Thoracic aorta (tissue), 2 donors: ENCODE measurements at places on chromosomes 11 and 22.

DNA sequence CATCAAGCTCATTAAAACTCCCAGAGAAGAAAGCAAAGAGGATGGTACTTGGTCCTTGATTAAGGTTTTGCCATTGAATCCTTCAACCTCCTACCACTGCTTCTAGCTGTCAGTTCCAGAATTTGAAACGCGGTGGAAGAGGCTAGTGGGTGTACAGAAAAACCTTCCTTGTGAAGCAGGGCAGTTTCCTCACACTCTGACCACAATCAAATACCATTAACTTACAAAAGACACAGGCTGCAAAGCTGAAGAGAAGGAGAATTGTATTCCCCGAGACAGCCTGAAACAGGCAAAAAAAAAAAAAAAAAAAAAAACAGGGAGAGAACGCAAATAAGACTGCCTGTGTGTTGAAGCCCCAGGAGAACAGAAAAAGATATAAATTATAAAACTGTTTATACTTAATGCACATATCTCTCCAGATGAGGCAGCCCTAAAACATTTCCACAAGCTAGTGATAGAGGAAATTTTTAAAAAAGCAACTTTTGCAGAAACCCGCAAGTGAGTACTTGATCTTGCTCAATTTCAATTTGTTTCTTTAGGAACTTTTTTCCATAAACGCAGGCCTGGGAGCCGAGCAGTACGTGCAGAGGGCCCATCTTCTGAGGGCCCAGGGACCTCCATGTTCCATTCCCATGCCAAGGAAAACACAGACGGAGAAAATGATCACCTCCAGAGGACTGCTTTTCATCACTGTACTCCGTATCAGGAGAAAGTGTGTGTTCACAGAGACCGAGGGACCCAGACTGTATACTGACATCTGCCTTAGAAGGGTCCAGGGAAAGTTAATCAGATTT, 218.7 kb upstream of the BLID start:
- no peak for DNase-seq

DNA sequence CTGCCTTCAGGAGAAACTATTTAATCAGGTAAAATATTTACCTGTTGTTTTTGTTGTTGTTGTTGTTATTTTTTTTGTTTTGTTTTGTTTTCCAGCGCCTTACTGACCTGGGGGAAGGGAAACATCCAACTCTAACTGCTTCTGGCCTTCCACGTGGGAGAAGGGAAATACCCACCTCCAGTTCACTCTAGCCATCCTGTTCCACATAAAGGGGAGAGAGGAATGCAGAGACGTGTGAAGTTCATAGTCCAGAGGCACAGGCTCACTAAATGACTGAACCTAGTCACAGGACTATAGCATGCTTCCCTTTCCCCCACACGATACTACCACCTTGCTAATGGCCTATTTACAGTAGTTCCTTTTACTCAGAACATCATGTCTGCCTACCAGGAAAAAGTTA, 72.4 kb upstream of the VSTM5 start:
- DNase-seq = no peak

DNA sequence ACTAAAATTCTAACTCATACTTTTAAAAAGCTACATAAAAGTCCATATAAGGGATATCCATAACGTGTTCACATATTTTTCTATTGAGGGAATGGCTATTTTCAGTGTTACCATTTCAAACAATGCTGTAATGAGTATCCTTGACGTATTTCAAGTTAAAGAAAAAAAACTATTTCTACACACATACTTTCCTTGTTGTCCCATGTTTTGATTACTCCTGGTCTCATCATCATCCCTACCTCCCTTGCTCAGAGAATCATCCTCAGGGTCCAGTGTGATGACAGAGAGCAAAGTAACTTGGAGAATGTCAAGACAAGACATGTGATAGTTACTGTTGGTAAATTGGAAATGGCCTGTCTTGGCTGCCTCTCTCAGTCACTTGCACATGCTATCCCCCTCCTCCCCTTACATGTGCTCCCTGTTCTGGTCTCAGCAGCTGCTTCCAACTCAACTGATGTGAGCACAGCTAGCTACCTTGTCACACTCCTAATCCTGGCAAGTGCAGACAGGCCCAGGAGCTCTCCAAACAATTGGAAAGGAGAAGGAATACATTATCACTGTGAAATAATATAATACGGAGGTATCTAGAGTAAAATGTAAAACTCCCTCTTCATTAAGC, 21.8 kb downstream of the NUMA1 start:
- DNase-seq = no peak

DNA sequence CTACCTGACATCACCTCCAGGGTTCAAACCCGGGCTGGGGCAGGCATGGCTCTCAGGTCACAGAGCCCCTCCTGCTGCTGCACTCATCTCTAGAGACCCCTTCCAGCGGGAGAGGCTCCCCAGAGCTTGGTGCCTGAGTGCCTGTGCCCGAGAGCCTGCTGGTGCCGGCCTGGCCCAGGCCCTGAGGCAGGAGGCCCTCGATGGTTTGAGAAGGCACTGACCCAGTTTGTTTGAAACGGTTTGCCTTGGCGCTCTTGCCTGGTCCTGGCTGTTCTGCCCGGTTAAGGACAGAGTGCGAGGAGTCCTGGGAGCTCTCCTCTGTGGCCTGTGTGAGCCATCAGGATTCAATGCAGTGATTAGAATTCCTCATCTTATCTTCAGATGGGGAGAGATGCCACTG, 88.9 kb downstream of the TBC1D22A start:
- DNase-seq = no peak

GRCh38 chr11:1783725-1784529, 20.2 kb upstream of the CTSD start:
- DNase-seq = no peak

GRCh38 chr11:131785801-131786200, 415.4 kb downstream of the NTM start:
- DNase-seq = no peak

GRCh38 chr11:36151933-36152580, 137.2 kb downstream of the COMMD9 start:
- no peak for DNase-seq

- DNase-seq = no peak
Observed at GRCh38 chr22:40434106-40434505, 63.7 kb downstream of the SGSM3 start.

- DNase-seq = no peak
Observed at GRCh38 chr22:44129619-44129976, 51.1 kb upstream of the PARVG start.

DNA sequence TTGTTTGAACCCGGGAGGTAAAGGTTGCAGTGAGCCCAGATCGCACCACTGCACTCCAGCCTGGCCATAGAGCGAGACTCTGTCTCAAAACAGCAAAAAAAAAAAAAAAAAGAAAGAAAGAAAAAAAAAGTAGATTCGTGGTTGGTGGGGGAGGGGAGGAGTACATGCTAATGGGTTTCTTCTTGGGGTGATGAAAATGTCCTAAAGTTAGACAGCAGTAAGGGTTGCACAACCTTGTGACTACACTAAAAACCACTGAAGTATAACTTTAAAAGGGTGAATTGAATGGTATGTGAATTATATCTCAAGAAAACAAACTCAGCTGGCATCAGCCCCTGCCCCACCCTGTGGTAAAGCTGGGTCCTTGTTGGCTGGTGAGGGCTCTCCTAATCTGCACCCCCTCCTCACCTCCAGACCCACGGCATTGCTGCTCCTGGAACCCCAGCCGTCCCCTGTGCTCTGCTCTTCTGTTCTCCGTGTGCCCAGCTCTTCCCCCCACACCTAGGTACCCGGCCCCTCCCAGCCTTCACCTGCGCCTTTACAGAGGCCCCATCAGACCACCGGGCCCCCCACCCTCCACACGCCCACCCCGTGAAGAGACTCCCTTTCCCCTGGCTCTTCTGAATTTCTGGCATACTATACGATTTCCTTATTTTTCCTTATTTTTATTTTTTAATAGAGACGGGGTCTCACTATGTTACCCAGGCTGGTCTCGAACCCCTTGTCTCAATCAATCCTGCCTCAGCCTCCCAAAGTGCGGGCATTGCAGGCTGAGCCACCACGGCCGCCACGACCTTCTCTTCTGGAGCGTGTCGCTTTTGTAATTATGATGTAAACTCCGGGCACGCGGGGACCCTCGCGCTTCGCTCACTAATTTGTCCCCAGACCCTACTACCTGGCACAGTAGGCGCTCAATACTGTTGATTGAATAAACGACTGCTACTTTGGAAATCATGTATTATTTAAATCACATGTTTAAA, 924 bp upstream of the FADD start:
- no peak for DNase-seq

DNA sequence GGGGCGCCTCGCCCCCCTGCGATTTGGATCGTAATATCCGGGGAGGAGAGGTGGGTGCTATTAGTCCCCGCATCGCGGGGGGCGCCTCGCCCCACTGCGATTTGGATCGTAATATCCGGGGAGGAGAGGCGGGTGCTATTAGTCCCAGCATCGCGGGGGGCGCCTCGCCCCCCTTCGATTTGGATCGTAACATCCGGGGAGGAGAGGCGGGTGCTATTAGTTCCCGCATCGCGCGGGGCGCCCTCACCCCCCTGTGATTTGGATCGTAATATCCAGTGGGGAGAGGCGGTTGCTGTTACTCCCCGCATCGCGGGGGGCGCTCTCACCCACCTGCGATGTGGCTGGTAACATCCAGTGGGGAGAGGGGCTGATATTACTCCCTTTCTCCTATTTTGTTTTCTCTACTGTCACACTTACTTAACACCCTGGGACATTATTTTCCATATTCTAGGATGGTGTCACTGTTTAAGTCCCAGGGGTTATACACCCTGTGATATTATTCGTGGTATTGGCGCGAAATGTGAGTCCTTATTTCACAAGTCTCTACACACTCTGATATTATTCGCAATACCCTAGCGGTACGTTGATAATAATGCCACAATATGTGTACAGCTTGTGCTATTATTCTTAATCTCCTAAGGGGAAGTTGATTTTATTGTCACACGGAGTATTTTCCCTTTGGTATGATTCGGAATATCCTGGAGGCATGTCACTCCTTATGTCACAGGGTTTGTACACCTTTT, 57.8 kb upstream of the ALDH3B2 start:
- no peak for DNase-seq

GRCh38 chr11:113805640-113806039, 26.0 kb downstream of the CLDN25 start:
- DNase-seq = no peak

DNA sequence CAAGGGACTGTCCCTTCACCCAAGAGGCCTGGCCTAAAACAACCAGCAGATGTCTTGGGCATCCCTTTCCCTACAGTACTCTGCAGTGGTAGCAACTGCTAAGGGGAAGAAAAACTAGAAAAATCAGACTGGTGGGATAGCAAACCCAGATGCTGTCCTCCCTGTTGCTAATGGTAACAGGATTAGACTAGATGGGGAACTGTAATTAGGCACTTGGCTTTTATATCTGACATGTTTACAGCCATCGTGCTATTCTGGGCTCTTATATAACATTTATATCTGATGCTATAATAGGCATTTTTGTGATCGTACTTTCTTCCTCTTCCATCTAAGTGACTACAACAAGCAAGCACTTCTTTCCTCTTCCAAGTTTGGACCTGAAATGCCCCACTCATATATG, 316.7 kb downstream of the DLG2 start:
- DNase-seq = no peak

- DNase-seq = no peak
Observed at GRCh38 chr11:74678591-74679512, 52.4 kb downstream of the CHRDL2 start.

GRCh38 chr11:46259971-46260560, 17.4 kb upstream of the CREB3L1 start:
- no peak for DNase-seq

DNA sequence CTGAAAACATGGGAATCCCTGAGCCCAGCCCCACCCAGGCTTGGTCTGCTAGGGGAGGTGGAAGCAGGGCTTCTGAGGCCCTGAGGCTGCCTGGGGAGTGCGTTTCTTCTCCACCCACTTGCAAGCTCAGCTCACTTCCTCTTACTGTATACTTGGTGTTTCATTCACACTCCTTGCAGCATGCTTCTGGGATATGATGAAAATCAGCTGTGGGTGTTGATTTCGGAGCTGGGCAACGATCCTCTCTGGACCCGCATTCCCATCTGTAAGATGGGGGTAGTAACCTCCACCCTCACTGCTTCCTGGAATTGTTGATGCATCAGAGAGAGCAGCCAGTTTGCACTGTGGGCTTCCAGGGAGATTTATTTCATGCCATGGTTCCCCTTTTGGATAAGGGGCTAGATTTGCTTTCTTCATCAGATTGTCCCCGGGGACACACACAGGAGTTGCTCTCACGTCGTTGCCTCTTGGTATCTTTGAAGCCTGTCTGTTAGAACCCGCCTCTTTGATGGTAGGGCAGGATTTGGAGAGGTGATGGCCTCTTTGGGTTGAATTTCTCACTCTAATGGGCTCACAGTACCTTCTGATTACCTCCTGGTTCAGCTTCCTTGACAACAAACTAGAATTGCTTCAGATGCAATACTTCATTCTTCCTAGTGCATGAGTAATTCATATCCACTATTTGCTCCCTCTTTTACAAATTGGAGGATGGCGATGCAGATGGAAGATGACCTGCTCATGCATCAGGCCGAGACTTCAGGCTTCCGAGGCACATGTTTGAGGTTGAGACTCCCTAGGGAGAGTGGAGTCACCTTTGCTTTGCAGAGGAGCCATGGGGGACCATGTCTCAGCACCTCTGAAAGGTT, 40.4 kb downstream of the BCR start:
- DNase-seq = no peak

DNA sequence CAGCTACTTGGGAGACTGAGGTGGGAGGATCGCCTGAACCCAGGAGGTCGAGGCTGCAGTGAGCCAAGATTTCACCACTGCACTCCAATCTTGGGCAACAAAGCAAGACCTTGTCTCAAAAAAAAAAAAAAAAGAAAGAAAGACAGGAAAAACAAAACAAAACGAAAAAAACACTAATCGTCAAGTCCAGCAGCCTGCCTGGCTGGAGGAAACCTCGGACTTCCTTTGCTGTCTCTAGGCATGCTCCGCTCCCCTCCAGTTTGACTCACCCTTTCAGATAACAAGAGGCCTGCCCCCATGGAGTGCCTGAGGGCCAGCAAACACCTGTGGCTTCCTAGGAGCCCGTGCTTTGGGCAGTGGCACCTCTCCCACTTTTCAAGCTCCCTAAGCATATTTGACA, 28.8 kb upstream of the CHKA start:
- DNase-seq = no peak

DNA sequence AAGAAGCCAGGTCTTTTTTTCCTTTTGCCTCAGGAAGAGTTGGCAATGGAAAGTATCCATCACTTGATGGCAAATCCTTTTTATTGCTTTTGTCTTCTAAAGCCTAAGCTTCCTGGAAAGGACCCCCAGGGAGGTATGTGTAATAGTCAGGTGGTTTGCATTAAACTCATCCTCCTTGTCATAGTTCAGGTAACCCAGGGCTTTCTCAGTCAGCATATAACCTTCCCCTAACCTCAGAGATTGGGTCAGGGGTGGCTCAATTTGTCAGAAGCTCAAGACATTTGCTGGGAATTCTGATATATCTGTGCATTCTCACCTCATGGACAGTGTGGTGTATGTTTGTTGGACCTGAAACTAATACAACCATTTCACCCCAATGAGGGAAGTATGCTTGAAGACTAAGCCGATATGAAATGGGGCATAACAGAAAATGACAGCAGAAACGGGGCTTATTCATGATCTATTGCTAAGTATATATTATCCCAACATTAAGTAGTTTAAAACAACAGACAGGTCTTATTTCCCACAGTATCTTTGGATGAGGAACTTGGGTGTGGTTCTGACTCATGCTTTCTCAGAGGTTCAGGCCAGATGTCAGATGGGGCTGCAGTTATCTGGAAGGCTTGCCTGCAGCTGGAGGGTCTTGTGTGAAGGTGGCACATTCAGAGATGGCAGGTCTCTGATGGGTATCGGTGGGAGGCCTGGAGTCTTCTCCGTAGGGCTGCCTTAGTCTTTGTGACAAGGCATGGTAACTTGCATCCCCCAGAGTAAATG, 135.8 kb upstream of the SPON1 start:
- no peak for DNase-seq

GRCh38 chr11:97908354-97908753, 1112.4 kb upstream of the CNTN5 start:
- no peak for DNase-seq
